ENCODE measurements at places on chromosomes 4 and X.
A peak's percentile ranks its signal among the peaks of the same experiment; 100 is the strongest.

DNA sequence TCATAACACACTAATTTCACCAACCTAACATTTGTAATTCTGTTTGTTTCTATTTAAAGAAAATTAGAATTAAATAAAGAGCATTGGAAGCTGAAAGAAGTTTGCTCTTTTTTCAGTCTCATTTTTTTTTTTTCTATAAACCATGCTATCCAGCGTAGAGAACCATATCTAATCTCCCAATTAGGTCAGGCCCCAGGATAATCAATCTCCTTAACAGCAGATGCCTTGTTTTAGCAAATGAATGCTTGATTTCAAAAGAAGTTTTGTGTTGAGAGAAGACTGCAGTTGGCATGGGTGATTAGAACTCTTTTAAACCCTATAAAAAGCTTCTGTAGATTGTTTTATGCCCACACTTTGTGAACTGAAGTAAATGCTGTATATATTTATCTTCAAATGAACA is 15.6 kb upstream of the MAD2L1 start:
- no peak for DNase-seq

- no peak for DNase-seq
Observed at GRCh38 chr4:125681240-125681639, 366.5 kb downstream of the FAT4 start.

- DNase-seq: no peak
Observed at GRCh38 chrX:23118890-23119527, 119.2 kb downstream of the DDX53 start.

DNA sequence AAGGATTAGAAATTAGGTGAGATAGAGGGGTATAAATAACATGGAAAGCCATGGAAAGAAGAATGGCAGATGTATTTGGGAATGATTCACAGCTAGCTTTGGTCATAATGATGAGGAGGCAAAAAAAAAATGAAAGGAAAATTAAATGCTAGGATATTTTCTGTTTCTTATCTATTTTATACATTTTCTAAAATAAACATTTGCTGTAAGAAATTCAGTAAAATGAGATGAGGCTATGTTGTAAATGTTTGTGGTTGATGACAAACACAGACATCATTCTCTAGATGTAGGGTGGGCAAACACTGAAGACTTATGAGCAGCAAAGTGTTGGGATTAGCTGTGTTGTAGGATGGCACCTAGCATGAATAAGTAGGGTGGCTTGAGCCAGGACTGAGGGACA is 407.1 kb downstream of the IL15 start:
- no peak for DNase-seq

- no peak for DNase-seq
Observed at GRCh38 chr4:74659576-74660411, 134.5 kb downstream of the BTC start.

DNA sequence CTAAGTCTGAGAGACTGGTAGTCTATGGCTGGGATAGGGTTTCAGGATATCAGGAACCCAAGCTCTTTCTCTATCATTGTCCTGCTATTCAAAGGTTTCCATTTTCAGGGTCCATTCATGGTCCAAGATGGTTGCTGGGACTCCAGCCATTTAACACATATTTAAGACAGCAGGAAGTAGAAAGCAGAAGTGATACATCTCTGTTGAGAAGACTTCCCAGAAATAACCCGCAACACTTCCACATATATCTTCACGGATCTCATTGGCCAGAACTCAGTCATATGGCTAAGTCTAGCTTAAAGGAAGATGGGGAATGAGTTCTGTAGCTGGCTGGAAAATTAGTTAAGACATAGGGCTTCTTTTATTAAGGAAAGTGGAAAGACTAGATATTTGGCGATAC is 23.8 kb downstream of the CTSO start:
- DNase-seq: no peak

DNA sequence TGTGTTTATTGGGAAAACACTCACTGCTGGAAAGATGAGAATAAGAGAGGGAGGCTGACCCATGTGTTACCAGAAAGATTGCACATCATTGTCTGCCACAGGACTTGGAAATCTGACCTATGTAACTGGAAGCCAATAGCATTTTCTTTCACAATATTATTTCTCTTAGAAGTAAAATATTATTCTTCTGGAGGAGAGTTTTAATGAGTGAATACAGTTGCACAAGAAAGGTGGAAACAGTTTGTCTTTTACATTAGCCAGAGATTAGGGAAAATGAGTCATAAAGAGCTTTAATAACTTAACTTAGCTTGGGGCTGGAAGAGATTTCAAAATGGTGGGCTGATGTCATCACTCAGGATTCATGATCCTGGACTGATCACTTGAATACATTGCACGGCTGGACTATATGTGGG is 31.5 kb upstream of the LNX1 start:
- DNase-seq: no peak

DNA sequence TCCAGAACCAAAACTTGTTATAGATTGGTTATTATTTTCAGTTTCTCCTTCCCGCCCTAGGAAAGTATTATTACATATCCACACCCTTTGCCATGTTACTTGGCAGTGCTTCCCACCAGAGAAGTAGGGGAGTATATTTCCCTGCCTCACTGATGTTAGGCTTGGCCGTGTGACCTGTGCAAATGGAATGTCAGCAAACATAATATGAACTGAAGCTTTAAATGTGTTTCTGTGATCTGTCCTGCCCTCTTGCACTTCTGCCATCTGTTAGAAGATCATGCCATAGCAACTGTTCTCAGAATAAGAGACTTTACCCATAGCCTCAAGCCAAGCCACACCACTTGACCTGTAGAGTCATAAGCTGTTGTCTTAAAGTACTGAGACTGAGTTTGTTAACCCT is 36.7 kb upstream of the NEUROG2 start:
- no peak for DNase-seq

DNA sequence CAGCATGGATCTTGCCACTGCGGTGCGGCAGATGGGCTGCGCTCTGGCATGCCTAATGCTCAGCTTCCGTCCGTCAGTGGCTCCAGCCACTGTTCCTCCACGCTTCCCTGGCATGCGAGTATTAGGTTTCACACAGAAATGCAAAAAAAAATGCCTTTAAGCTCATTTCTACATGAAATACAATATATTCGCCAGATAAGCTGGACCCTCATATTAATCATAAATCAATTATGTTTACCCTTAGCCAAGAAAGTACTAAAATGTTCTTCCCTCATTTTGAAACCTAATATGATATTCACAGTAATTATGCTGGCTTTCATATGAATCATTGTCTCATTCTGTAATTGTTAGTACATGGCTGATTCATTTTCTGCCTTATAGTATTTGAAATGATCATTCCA is 115.5 kb upstream of the FAM241A start:
- no peak for DNase-seq

DNA sequence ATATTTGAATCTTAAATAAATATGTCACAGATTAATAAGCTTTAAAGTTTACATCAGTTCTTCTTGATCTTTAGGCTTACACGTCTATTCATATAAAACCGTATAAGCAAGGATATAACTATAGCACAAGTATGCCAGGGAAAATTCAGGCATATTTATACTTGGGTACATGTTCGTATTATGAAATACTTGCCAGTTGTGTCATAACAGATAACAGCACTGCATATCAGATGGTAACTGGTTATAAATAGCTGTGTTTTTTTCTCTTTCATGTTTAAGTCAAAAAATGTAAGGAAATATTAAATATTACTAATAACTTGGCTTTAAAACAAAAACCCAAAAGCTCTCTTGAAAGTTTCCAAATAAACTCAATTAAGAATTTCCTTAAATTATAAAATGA is 17.5 kb downstream of the BRWD3 start:
- DNase-seq: no peak

GRCh38 chr4:4521731-4522130 is 20.1 kb downstream of the STX18 start:
- no peak for DNase-seq

DNA sequence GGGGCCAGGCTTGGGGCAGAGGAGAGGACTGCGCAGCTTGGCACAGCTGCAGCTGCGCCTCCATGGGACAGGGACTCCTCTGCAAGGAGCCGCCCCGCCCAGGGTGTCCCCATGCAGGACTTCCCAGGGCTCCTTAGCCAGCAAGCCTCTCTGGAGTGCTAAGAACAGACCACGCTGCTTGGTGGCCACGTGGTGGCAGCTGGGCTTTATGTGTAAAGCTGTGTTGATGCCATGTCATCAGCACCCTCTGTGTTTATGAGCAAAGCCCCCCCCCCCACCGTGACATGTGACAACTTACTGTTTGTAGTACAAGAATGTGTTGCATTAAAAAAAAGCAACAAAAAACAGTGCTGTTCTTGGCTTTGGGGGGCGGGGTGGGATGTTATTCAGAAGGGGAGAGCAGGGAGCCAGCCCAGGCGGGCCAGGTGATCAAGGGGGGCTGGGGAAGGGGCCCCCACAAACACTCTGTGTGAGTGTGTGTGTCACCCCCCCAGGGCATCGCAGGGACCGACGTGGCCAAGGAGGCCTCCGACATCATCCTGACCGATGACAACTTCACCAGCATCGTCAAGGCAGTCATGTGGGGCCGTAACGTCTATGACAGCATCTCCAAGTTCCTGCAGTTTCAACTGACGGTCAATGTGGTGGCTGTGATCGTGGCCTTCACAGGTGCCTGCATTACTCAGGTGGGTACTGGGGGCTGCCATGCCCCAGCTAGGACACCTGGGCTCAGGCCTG is 40.3 kb downstream of the ATP2B3 start:
- DNase-seq: no peak

GRCh38 chr4:1109333-1109732 is 4.0 kb downstream of the RNF212 start:
- DNase-seq: no peak

DNA sequence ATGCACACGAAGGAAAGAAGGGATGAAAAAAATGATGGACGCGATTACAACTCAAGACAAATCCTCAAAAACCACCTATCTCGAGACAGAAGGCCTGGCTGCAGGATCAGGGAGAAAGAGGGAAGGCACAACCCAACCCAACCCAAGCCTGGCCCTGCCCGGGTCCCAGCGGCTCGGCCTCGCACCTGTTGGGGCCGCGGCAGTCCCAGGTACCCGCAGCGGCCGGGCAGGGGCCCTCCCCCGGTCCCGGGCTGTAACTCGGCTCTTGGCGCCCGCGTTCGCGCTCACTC is 464 bp downstream of the RASGEF1B start:
- no peak for DNase-seq

GRCh38 chr4:66123190-66123589 is 452.9 kb upstream of the EPHA5 start:
- no peak for DNase-seq

DNA sequence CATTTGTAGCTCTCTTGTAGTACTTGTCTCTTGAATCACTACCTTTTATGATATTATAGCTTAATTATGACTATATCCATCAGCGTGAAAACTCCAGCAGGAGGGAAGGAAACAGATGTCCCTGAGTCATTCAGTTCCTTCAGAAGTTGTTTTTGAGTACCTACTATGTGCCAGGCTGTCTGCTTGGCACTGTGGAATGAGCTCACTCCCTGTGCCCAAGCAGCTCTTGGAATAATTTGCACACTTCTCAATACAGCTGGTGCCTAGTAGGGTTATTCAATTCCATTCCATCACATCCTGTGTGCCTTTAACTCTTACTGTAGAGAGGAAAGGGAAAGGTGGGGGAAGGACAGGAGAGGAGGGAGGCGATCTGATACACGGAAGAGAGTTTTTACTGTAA is 77.1 kb downstream of the NFKB1 start:
- no peak for DNase-seq

DNA sequence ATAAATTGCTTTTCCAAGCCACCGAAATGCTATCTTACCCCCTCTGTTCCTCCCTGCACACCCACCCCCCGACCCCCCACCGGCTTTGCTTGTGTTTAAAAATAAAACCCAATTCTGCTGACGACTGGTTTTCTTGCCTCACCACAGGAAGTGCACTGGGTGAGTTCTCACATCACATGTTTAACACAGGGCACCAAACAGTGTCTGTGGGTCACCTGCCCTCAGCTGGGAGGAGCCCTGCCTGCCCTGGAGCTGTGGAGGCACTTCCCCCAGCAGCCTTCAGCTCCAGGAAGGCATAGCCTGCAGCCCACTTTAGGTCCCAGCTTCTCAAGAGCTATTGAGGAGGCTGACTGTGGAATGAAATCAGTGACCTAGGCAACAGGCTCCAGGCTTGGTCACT is 8.8 kb downstream of the TMEM255A start:
- peak; percentile 92 for DNase-seq

DNA sequence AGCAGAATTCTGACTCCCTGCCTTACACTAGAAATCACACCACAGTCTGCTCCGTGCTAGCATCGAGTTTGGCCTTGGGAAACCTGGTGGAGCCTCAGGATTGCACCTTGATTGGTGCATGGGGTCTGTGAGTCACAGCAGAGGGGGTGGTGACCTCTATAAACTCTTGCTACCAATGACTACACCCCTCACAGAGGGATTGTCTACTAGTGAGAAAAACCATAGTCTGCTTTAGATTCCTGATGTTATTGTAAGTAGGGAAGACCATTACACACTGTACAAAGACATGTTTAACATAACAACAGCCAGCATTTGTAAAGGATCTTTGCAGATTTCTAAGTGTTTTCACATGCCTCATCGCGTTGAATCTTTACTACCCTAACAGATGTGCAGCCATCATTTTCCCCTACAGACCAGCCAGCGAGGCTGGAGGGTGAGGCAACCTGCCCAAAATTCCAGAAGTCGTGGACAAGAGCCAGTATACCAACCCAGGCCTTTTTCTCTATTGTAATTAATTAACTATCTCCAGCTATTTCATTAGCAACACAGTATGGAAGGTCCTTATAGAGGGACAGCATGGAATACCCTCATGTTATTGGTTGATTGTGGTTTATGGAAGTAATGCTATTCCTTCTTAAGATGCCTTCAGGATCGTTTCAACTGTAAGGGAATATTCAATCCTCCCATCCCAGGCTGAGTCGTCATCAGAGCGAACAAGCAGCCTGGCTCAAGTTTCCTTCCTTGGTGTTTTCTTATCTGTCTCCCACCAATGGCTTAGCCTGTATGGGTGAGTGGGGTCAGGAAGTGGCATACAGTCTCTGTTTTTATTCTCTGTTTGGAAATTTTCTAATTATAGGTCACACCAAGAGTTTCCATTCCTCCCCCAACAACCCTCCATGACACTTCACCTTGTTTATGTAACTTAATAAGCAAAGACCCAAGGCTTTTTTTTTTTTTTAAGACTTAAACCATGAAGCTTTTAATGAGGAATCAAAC is 55.9 kb upstream of the KDR start:
- DNase-seq: no peak

- DNase-seq: no peak
Observed at GRCh38 chrX:37757082-37757481, 22.8 kb upstream of the CYBB start.

- DNase-seq: no peak
Observed at GRCh38 chrX:22634751-22635150, 362.0 kb downstream of the CBLL2 start.

- DNase-seq: peak; percentile 3
Observed at GRCh38 chrX:110003167-110004156, 548 bp downstream of the TMEM164 start.

GRCh38 chrX:31279359-31279758 is 207.5 kb upstream of the FTHL17 start:
- no peak for DNase-seq

- DNase-seq: no peak
Observed at GRCh38 chrX:74104356-74105015, 199.5 kb upstream of the ZCCHC13 start.

All from RPMI8226 (cell line).